Progenitor cell of endocrine pancreas (in vitro differentiated cells): ENCODE measurements at places on chromosomes 7 and 10.

- no peak for DNase-seq
Measured at GRCh38 chr10:102738692-102739121, 5.0 kb upstream of the WBP1L start.

DNA sequence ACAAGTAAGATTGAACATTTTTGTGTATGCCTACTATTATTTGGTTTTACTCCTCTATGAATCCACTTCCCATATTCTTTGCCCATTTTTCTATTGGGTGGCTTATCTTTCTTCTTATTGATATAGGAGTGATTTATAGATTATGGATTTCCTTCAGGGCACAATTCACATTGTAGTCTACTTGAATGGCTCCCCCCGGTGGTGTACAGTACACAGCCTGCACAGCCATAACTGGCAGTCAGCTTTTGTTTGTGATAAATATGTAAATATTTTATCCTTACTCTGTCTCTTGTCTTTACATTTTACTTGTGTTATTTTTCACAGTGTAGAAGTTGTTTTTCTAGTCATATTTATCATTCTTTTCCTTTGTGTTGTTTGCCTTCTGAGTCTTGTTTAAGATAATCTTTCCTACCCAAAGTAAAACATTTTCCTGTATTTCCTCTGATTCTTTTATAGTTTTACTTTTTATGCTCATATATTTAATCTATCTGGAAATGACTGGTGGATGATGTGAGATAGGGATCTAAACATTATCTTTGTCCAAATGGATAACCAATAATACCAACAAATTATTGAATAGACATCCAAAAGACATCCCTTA is 23.9 kb upstream of the CALD1 start:
- DNase-seq, result no peak

GRCh38 chr10:102246261-102246660 is 929 bp downstream of the GBF1 start:
- DNase-seq, result no peak

DNA sequence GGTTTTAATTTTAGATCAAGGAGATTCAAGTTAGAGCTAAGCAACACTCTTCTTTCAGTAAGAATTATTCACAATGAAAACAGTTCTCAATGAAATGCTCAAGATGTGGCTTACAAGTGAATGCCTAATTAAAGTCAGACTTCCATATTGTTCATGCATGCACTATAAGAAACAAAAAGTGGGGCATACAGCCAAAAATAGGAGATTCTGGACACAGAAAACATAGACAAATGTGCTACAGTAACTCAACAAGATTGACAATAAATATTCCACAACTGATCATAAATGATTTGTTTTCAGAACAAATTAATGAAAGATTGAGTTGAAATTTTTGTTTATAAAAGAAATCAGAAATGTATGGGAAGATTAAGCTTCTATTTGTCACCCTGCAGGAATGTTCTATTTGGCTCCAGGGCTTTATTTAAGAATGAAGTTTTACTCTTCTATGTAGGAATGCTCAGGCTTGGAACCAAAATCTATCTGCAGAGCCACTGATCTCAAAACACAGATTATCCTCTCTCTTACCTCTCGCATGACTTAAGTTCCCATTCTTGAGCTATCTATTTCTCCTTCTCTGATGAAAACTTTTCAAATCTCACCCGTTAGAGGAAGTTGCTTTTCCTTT is 89.0 kb upstream of the PIP4K2A start:
- no peak for DNase-seq
